Effector CD4-positive, alpha-beta T cell (primary cell): ENCODE measurements at places on chromosomes 3 and 15.

DNA sequence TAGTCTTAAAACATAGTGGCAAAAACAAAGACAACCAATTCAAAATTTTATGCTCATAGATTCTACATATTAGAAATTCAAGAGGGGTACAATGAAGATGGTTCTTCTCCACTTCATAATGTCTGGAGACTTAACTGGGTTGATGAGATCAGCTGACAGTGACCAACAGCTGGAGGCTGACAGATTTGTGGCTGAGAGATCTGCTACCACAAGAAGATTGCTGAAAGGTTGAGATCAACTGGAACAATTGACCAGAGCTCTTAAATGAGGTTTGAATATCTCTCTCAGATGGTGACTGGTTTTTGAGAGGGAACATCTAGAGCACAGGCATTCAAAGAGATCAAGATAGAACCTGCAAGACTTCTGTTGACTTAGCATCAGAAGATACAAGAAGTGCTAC lies 254.1 kb upstream of the ARPP21 start:
- DNase-seq: no peak

DNA sequence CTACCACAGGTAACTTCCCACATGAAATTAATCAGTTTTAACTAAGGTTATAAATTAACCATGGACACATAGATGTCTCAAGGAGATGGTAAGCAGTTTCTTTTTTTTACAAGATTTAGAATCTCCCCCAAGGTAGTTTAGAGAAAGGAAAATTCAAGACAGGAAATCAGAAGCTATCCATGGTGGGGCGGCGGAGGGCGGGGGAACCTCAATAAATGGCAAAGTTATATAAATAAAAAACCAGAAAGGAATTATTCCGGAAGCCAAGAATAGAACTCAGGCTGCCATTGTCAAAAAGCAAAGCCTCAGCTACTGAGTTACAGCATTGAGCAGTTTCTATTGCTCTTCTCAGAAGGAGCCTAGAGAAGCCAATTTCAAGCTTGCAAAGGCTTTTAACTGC lies 172.1 kb upstream of the SMAD3 start:
- DNase-seq: no peak

GRCh38 chr3:24149032-24149431 lies 203.9 kb downstream of the NR1D2 start:
- DNase-seq: no peak

DNA sequence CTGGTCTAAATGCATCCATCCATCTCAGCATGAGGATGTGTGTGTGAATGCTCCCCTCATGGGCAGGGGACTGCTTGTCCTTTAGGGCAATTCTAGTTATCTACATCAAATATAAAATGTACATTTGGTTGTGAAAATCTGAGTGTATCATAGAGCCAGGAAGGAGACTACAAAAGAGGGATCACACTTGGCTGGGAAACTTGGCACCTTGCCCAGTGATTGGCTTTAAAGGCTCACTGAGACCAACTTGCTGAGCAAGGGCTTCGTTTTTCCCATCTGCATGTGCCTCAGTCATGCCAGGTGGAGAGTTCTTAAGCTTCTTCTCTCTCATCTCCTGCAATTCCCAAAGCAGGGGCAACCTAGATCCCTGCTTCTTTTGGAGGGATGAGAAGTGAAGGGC lies 5.2 kb downstream of the CAPN3 start:
- DNase-seq: no peak

DNA sequence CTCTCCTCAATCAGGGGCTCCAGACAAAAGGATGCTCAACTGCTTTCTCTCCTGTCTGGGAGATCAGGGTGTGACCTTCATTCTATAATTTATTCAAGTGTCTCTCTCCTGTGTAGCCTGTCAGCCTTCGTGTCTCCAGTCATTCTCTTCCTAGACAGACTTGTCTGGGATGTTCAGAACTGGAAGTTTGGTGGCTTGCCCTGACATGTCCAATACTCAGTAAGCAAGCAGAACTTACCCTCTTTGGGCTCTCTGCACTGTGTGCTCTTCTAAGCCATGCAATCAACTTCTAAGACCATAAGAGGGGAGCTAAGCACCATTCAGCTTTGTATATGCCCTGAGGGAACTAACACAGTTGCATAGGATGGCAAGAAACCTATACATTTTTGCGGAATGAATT lies 14.1 kb downstream of the ACKR2 start:
- DNase-seq: no peak

DNA sequence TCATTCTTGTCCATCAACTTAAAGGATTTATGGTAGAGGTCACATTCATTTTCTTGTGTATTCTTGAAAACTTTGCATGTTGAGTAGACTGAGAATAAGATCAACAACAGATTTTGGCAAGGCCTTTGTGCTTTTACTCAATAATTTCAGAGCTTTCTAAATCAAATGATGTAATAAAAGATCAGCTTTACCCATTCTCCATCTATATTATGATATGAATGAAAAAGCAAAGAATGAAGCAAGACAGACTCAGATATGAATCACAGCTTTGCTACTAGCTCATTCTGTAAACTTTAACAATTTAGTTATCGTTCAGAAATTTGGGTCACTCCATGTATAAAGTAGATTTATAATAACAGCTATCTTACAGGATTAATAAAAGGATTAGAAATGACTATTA lies 275.8 kb upstream of the ARL6 start:
- no peak for DNase-seq
